ENCODE measurements at places on chromosomes 7 and 10. TPM values are rescaled to one million over a fixed set of nuclear protein-coding genes. Genes with fewer than 3 reads are reported as not detected.

- no peaks in the 10 kb centered on the region for H3K27me3 ChIP-seq
- no peak overlapping the region for H3K27ac ChIP-seq
- no peak for DNase-seq
These were observed 43.2 kb downstream of the CCNY start for GRCh38 chr10:35379226-35380137.

DNA sequence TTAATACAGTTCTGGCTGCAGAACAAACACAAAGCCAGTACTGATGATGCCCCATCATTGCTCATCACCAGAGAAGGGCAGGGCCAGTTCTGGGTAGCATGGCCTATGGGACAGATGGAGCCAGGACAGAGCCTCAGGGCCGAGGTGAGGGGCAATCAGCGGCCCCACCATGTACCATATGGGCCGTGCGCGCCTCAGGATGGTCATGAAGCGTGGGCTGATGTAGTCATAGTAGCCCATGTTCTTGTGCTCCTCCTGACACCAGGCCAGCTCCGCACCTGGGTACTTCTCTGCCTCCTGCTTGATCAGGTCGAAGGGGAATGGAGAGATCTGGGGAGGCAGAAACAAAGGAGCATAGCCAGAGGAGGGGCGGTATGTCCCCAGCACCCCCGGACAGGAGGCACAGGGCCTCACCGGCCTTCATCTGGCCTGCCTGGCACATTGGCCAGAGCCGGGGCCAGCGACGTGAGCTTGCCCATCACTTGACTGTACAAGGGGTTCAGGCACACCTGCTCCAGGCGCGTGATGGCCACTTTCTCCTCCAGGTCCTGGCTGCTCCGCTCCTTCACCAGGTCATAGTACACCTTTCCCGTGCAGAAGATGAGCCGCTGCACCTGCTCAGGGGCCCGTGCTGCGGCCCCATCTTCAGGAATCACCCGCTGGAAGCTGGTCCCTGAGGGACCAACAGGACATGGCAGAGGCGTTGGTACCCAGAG, 26.1 kb downstream of the OGDHL start:
- H3K27ac ChIP-seq, result no peak overlapping the region
- H3K4me1 ChIP-seq, result no peaks in the 10 kb centered on the region
- no peak overlapping the region for H3K4me3 ChIP-seq
- no peaks in the 10 kb centered on the region for H3K27me3 ChIP-seq
- H3K36me3 ChIP-seq, result no peaks in the 10 kb centered on the region

The TMEM273 gene
- total RNA-seq, result not detected

The COBL gene
- 3.8 TPM for total RNA-seq

DNA sequence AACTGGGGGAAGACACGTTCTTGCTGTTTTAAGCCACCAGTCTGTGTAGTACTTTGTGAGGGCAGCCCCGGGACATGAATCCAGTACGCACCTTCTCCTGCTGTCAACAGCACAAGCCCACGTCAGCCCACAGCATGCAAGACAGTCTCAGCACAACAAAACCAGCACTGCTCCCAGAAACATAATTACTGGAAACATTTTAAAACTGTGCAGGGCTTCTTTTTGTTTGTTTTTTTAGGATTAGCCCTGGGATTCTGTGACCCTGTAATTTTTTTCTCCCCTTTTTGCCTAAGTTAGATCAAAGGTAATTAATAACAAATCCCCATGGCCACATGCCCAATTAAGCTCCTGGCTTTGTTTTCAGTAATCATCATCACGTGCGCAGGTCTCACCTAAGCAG, 87.5 kb downstream of the VOPP1 start:
- peaks cover 38% of the 10 kb centered on the region for H3K36me3 ChIP-seq
- no peak overlapping the region for H3K27ac ChIP-seq

- H3K4me1 ChIP-seq, result peaks cover 13% of the 10 kb centered on the region
- no peak overlapping the region for H3K4me3 ChIP-seq
- H3K27me3 ChIP-seq, result no peaks in the 10 kb centered on the region
- H3K27ac ChIP-seq, result no peak overlapping the region
- H3K36me3 ChIP-seq, result no peaks in the 10 kb centered on the region
These were observed 33.5 kb upstream of the TSPAN33 start for GRCh38 chr7:129110982-129111376.

DNA sequence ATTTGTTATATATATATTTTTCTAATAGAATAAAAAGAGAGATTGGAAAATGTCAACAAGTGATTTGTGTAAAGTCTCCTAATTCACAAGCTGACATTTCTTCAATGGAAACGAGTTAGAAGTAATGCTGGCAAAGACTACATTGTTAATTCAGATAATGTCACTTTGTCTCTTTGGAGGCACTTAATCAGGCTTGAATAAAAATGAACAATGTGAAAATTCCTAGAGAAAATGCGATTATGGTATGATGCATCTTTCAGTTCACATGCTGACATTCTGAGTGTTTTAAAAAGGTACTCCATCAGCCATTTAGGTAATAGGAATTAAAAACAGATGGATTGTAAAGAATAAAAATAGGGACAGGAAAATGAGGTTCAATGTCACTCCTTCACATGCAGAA, 100.1 kb downstream of the SLC13A1 start:
- no peak overlapping the region for H3K27ac ChIP-seq
- H3K4me3 ChIP-seq, result no peak overlapping the region
- DNase-seq, result no peak
- H3K36me3 ChIP-seq, result no peaks in the 10 kb centered on the region

GRCh38 chr7:68183176-68183575, 1186.5 kb downstream of the TYW1 start:
- no peak for DNase-seq
- H3K4me3 ChIP-seq, result no peak overlapping the region
- no peaks in the 10 kb centered on the region for H3K27me3 ChIP-seq

GRCh38 chr7:93006480-93007095, 111.2 kb downstream of the SAMD9 start:
- no peaks in the 10 kb centered on the region for H3K36me3 ChIP-seq
- no peak for DNase-seq
- no peaks in the 10 kb centered on the region for H3K27me3 ChIP-seq
- no peaks in the 10 kb centered on the region for H3K4me1 ChIP-seq
- H3K27ac ChIP-seq, result no peak overlapping the region
- H3K4me3 ChIP-seq, result no peak overlapping the region

- H3K4me1 ChIP-seq, result no peaks in the 10 kb centered on the region
- no peaks in the 10 kb centered on the region for H3K27me3 ChIP-seq
- H3K27ac ChIP-seq, result no peak overlapping the region
- H3K36me3 ChIP-seq, result peaks cover 3% of the 10 kb centered on the region
These were observed 175.3 kb upstream of the SH2B2 start for GRCh38 chr7:102111061-102112041.

DNA sequence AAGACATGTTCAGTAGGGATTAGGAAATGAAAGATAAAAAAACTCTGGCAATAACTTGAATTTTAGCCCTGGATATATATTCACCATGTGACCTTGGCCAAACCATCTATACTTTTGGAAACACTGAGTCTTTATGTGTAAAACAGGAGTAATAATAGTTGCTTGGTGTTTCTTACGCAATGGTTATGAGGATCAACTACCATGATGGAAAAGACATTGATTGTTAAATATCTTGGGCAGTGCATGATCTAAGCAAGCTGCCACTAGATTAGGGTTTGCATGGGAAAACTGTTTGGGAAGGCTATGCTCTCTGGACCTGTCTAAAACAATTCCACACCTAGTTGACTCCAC, 6.5 kb downstream of the OR6B1 start:
- no peak overlapping the region for H3K4me3 ChIP-seq
- DNase-seq, result no peak
- no peak overlapping the region for H3K27ac ChIP-seq
- H3K36me3 ChIP-seq, result no peaks in the 10 kb centered on the region

The IFIT1 gene
- 7.5 TPM for total RNA-seq

DNA sequence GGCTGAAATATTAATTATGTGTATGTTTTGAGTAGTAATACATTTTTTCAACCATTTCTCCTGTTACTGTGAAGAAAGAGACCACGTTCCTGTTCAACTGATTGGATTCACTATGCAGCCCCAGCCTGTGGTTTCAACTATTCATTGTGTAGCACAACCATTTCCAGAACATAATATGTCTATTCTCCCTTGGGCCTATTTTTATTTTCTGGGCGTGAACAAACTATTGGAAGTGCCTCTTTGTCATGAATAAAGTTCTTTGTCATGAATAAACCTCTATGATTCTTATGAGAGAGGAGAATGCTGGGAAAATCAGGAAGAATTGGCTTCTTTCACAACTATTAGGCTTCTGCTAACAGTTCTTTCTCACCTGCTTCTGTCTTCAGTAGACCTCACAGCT, 152.4 kb downstream of the GNAT3 start:
- H3K4me1 ChIP-seq, result no peaks in the 10 kb centered on the region
- no peak overlapping the region for H3K27ac ChIP-seq
- H3K27me3 ChIP-seq, result no peaks in the 10 kb centered on the region
- no peak for DNase-seq

DNA sequence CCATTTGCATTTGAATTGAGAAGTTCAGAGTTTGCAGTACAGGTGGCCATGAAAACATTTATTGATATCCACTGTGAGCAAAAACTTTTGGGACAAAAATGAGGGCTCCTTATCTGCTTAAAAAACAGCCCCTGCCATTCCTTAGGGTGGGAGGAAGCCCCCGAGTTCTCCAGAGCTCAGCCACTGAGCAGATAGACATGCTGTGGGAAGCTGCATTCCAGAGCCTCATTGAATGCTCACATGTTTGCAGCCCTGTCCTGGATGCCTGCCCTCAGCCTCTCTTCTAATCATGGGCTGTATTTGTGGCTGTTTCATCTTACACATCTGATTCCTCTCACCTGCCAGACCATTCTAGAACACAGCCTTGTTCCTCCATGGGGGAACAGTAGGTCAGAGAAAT, 33.3 kb downstream of the PLPP4 start:
- H3K36me3 ChIP-seq, result no peaks in the 10 kb centered on the region
- no peak overlapping the region for H3K4me3 ChIP-seq
- DNase-seq, result no peak
- no peaks in the 10 kb centered on the region for H3K4me1 ChIP-seq

The AKR1C2 gene
- total RNA-seq, result 1,454 TPM
